Keratinocyte (primary cell): ENCODE measurements at places on chromosomes 2 and 18. TPM values are rescaled to one million over a fixed set of nuclear protein-coding genes. Genes with fewer than 3 reads are reported as not detected.

CD226 gene
- 0.50 to 1.3 TPM (median 1.1 TPM) in 3 replicates for polyA plus RNA-seq

GLB1L gene
- polyA plus RNA-seq = 4.3 to 6.9 TPM (median 5.2 TPM) in 3 replicates

REG1B gene
- not detected in 3 replicates for polyA plus RNA-seq

CHPF gene
- polyA plus RNA-seq = 24.4 to 63.7 TPM (median 50.9 TPM) in 3 replicates

- no peak for DNase-seq
Observed at GRCh38 chr2:66431274-66431642, 3.7 kb upstream of the MEIS1 start.

DNA sequence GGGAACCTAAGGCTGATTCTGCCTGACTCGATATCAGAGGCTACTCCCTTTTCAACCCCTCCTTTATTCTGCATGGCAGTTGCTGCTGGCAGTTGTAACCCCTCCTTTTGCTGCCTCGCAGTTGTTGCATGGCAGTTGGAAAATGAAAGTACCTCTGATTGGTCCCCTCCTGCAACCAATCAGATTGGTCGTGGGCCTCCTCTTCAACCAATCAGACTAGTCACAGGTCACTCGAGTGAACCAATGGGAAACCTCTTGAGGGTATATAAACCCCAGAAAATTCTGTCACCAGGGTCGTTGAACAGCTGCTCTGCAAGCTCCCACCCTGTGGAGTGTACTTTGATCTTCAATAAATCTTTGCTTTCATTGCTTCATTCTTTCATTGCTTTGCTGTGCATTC, 294.3 kb upstream of the SLC8A1 start:
- DNase-seq = no peak

DNA sequence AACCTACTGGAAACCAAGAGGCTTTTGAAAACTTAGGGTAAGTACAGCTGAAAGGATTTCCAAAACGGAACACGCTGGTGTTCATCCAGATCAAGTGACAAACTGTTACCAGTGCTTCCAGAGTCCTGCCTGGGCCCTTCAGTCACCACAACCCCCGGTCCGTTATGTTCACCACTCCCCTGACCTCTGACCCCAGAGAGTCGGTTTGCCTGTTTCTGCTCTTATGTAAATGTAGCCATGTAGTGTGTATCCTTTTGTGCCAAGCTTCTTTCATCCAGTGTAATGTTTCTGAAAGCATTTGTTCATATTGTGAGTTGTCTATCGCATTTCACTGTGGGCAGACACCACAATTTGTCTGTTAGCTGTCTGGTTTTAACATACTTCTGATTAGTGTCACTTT, 217.5 kb downstream of the NCK2 start:
- no peak for DNase-seq

ADRA2B gene
- polyA plus RNA-seq = 0.02 TPM in 1 of 3 replicates, not detected in the others

- peak; percentile 57 for DNase-seq
Observed at GRCh38 chr2:190468814-190469569, 60.8 kb downstream of the MFSD6 start.

DNA sequence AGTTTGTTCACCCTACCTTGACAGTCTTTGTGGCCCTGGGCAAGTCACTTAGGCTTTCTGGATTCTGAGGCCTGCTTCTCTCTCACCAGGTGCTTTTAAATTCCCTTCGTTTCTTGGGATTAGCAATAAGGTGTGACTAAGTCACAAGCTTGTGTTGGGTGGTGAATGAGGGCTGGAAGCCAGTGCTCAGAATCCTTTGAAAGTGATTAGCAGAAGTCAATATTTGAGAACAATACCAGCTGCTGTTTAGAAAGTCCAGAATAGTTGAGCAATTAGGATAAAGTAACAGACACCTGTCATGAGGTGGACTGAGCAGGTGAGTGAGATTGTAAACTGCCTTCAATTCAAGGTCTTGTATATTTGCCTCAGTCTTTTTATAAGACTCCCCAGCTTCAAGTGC, 19.3 kb upstream of the MGAT5 start:
- no peak for DNase-seq

DNA sequence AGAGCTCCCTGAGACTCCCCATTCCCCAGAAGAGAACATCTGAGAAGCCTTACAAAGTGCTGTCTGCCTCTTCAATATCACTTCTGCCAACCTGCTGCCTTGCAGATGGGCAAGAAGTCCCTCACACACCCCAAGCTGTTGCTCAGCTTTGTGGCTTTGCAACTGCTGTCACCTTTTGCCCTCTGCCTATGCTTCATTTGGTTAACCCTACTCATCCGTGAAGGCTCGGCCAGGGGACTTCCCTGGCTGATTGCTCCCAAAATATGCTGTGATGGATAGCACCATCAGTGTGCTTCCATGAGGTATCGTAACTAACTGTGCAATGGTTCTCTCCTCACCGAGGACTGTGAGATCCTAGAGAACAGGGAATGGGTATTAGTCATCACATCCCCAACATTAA, 88.9 kb upstream of the CYP1B1 start:
- DNase-seq = no peak

DNA sequence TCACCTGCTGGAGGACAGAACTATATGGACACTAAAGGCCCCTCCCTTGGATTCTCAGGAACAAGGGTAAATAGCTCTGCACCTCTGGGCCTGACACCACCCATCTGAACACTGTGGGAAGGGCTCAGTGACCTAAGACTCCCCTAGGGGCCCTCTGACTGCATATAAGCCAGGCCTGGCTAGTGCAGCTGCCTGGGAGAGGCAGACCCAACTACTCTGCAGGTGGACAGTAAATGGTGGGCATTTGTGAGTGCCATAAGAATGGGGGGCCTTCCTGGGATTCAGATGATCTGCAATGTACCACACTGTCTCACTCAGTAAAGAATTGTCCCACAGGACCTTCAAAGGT, 11.2 kb upstream of the WIPF1 start:
- DNase-seq = no peak

CPLX4 gene
- polyA plus RNA-seq = not detected in 3 replicates

GRCh38 chr2:113041871-113042270, 10.8 kb downstream of the IL36B start:
- peak; percentile 26 for DNase-seq

GRCh38 chr18:74377776-74378175, 62.1 kb downstream of the C18orf63 start:
- DNase-seq = no peak

TFPI gene
- polyA plus RNA-seq = 0.82 to 1.1 TPM (median 1.1 TPM) in 3 replicates

DNA sequence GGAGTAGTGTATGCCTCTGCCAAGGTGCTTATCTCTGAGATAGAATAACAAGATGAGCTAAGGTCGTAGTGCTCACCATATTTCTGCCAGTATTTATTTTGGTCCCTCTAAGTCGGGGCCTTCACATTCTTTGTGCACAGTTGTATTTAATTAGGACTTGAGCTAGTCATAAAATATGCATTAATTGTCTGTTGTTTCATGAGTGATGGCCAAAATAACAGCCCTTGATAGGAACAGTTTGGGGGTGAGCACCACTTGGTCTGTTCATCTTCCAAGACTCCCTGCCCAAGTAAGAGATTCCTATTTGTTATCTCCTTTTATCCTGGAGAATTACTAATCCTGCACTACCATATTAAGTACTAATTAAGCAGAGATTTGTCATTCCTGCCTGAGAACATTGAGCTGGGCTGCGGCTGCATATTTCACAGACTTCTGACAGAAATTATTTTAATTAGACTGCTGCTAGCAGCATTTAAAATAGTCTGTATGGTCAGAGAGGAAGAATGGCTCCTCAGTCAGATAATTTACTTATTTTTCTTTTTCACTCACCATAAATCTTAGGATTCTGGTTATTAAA, 435.1 kb downstream of the MTX2 start:
- DNase-seq = no peak

GRCh38 chr2:106523976-106524665, 37.0 kb downstream of the CD8B2 start:
- no peak for DNase-seq

DNA sequence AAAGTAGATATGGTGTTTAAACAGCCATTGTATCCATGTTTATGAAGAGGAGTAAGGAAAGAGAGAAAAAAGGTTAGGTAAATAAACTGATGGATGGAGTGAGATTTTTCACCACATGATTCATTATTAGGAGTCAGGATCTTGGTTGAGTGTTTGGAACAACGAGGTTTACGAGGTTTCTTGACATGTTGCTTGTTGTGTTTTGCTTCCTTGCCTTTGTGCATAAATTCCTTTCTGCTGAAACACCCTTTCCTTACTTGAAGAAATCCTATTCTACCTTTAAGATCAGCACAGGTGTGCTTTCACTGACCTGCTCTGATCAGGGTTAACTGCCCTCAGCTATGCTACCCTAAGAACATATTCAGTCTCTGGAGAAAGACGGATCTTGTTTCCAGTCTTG, 66.6 kb downstream of the EFEMP1 start:
- DNase-seq = peak; percentile 85

DNA sequence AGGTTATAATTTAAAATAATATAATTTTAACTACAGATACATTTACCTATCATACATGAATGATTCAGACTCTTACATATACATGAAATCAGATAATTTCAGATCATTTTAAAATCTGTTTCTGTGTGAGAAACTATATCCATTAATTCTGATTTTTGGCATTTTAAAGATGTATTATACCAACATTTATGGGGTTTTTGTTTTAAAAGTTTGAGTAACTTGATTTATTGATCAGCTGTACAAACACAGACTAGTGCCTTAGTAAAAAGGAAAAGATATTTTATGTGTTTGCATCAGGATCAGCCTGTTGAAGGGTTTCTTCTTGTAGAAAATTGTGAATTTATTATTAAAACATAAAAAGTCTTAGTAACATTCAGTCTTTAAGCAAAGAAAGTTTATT, 59.9 kb downstream of the KIAA1328 start:
- DNase-seq = no peak

DPP4 gene
- 1.1 to 4.1 TPM (median 1.3 TPM) in 3 replicates for polyA plus RNA-seq

- DNase-seq = no peak
Observed at GRCh38 chr2:64622443-64623241, 31.1 kb downstream of the SERTAD2 start.

ARHGAP25 gene
- 15.9 to 28.6 TPM (median 25.3 TPM) in 3 replicates for polyA plus RNA-seq

TMEFF2 gene
- not detected in 3 replicates for polyA plus RNA-seq

- no peak for DNase-seq
Observed at GRCh38 chr2:59167514-59167913, 926.4 kb upstream of the FANCL start.

DNA sequence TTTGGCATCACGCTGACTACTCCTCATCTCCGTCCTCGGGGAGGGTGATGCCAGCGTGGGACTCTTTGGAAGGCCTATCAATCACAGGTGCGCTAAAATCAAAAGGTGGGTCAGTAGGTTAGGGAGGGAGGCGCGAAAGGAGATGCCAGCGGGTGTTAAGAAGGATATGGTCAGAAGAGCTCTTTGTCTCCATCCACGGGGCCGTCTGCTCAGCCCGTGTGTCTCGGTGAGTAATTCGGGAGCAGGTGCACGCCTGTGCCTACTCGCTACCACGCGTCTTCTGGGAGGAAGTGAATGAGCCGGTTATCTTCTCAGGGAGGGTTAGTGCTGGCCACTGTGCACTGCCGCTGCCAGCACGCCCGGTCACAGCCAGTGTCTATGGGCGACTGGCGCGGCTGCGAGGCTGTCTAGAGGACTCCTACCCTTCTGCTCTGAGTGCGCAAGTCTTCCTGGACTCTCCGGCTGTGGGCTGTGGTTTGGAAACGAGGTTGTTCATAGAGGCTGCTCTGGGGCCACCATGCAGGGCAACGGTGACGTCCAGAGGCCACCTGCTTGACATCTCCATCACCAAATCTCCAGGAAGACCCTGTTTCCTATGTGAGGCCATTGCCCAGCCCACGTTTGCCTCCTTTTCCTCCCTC, 153.4 kb downstream of the MBP start:
- DNase-seq = no peak

DNA sequence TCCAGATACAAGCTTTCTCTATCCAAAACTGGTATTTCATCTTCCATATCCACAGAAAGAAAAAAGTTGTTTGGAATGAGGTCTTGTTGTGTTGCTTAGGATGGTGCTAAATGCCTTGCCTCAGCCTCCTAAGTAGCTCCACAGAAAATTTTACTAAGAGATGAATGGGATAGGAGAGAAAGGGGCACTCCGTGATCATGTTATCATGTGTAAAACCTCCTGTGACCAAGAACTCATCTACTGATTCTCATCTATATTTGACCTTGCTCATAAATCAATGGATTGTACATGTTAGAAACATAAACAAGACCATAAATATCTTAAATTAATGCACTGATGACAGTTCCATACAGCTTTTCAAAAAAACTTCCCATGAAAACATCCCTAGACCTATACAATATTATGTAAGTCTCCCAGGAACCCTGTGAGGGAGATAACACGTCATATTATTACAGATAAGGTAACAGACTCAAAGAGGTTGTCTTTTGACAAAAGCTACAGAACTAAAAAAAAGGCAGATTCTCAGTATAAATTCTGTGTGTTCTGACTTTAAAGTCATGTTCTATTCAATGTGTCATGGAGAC, 29.3 kb upstream of the KYNU start:
- DNase-seq = no peak

FLACC1 gene
- polyA plus RNA-seq = 0.12 to 0.43 TPM (median 0.35 TPM) in 3 replicates

- DNase-seq = no peak
Observed at GRCh38 chr2:38751596-38752410, 642 bp upstream of the SRSF7 start.
